ENCODE measurements at places on chromosomes 6 and 20. TPM values are rescaled to one million over a fixed set of nuclear protein-coding genes. Genes with fewer than 3 reads are reported as not detected.

- DNase-seq, result no peak
Observed at GRCh38 chr6:40798069-40798770, 211.1 kb upstream of the LRFN2 start.

DNA sequence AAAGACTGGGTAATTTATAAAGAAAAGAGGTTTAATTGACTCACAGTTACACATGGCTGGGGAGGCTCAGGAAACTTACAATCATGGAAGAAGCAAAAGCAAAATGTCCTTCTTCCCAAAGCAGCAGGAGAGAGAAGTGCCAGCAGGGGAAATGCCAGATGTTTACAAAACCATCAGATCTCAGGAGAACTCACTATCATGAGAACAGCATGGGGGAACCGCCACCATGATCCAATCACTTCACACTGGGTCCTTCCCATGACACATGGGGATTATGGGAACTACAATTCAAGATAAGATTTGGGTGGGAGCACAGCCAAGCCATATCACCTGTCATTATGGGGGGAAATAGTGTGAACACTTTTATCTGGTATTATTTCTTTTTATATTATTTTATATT lies 557.2 kb downstream of the EYS start:
- DNase-seq, result no peak

IRF4 gene
- 1.1 TPM for total RNA-seq

ADGRF1 gene
- total RNA-seq, result not detected

BTNL2 gene
- not detected for total RNA-seq

GRCh38 chr20:49892260-49892659 lies 23.1 kb downstream of the SPATA2 start:
- DNase-seq, result no peak

DNA sequence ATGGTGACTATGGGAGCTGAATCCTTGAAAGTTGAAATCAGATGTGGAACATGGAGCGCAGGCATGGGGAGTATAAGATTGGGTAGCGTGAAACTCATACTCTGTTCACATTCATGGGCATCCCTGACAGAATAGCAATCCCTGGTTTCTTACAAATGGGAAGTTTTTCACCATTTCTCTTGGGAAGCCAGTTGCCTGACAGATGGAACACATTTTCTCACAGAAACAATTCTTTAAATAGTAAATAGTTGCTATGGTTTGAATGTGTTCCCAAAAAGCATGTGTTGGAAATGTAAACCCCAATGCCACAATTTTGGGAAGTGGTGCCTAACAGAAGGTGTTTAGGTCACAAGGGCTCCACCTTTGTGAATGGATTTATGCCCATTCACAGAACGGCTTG lies 262.8 kb upstream of the HS3ST5 start:
- DNase-seq, result no peak

EBF4 gene
- total RNA-seq, result 2.5 TPM

- DNase-seq, result no peak
Observed at GRCh38 chr6:35427851-35428321, 24.3 kb upstream of the FANCE start.

BTN1A1 gene
- total RNA-seq, result not detected

DNA sequence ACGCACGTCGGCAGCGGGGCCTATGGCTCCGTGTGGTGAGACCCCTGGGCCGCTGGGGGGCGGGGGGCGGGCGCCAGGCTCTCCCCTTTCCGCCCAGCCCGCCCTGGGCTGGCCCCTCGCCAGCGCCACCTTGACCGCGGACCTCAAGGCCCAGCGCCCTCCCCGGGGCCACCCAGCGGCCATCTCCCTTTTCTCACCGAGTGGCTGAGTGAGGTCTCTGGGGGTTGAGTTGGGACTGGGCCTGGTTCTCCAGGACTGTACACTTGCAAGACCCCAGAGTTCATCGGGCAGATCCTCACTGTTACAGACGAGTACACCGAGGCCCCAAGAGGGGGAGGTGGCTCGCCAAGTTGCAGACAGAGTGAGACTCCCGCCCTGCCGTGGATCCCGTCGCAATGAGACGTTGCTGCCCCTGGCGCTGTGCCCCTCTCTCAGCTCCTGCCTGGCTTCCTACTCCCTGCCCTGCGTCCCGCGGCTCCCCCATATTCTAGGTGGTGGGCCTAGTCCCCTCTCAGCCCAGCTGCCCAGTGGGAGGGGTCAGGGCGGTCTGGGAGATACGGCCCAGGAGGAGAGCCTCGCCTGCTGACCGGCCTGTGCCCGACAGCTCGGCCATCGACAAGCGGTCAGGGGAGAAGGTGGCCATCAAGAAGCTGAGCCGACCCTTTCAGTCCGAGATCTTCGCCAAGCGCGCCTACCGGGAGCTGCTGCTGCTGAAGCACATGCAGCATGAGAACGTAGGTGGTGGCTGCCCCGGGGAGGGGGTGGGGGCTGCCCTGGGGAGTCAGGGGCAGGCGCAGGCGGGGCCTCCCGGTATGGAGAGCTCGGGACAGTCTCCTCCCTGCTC lies 576 bp downstream of the MAPK13 start:
- no peak for DNase-seq

- DNase-seq, result no peak
Observed at GRCh38 chr20:58664331-58664730, 13.2 kb downstream of the STX16 start.

DNA sequence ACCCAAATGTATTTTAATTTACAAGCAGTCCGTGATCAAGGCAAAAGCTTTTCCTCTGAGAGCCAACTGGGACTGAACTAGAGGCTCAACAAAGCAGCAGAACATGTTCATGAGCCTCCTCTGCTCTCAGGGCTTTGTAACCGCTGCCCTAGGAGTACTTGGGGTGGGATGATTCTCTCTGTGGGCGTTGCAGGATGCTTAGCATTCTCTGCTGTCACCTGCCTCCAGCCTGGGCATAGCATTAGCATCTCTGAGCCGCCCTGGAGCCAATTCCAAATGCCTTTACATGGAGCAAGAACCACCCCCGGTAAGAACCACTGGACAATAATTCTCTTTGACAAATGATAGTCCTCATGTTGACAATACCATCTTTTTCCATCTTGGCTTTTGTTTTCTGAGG lies 237.6 kb upstream of the CDH4 start:
- no peak for DNase-seq

FERMT1 gene
- total RNA-seq, result 1.5 TPM

RBM24 gene
- total RNA-seq, result 194 TPM

STMND1 gene
- not detected for total RNA-seq

- DNase-seq, result no peak
Observed at GRCh38 chr20:19918965-19919329, 98.2 kb upstream of the NAA20 start.

DNA sequence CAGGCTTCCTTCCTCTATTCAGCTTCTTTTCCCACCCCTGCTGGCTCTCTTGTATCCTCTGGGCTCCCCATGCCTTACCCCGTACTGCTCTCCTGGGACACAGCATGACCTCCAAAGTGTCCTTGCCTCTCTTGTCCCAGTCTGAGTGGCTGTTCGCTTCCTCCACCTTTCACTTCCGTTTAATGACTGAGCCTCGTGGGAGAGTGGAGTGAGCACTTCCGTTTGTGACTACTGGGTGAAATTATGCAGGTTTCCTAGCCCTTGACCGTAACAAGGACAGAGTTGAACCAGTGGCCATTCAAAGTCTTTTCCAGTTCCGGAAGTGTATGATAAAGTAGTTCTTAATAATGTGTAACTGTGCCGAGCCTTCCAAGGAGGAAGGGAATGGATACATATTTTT lies 109.2 kb downstream of the ARID1B start:
- DNase-seq, result no peak

CST2 gene
- not detected for total RNA-seq

DNA sequence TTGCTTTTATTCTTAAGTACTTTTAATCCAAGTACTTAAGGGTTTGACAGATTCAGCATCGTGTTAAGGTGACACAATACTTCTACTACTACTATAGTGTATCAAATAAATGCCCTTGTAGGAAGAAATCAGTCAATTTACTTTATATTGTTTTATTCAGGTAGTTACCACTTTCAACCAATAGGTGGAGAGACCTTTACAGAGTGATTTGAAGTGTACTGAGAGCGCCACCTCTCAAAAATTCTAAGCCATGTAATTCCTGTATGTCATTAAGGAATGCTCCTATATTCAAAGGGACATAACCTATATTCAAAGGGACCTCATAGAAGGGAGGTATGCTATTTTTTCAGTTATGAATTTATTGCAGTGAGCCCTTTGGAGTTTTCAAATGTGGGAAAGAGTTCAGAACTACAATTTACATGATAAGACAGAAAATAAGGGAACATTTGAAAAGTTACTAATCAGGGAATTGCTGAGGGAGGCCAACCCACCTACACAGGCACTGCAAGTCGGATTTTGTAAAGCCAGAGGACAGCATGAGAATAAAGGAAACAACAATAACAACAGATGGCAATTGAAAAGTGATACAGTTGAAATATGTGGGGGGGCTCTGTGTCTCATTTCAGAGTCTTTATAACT lies 955.6 kb downstream of the TBC1D32 start:
- DNase-seq, result no peak

GRCh38 chr6:149065658-149066556 lies 251.6 kb upstream of the TAB2 start:
- no peak for DNase-seq

IMPG1 gene
- not detected for total RNA-seq

- DNase-seq, result no peak
Observed at GRCh38 chr6:106908386-106908840, 66.1 kb downstream of the CD24 start.

GRCh38 chr6:38504996-38505395 lies 134.7 kb downstream of the BTBD9 start:
- DNase-seq, result no peak

GRCh38 chr6:162889303-162889702 lies 161.5 kb downstream of the PACRG start:
- no peak for DNase-seq

GRCh38 chr6:70421509-70421908 lies 8.2 kb downstream of the FAM135A start:
- DNase-seq, result no peak

- DNase-seq, result no peak
Observed at GRCh38 chr6:5672581-5673011, 334.1 kb downstream of the NRN1 start.

DNA sequence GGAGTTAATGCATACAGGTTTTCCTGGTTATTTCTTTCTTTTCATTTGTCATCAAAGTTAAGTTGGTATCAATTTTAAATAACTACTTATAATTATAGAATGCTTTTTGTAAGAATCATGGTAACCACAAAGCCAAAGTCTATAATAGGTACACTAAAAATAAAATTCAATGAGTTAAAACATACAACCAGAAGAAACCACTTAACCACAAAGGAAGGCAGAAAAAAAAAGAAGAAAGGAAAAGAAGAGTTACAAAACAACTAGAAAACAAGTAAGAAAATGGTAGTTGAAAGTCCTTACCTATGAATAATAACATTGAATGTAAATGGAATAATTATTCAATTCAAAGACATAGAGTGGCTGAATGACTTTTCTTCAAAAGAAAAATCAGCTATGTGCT lies 45.6 kb downstream of the THBS2 start:
- DNase-seq, result no peak

DNA sequence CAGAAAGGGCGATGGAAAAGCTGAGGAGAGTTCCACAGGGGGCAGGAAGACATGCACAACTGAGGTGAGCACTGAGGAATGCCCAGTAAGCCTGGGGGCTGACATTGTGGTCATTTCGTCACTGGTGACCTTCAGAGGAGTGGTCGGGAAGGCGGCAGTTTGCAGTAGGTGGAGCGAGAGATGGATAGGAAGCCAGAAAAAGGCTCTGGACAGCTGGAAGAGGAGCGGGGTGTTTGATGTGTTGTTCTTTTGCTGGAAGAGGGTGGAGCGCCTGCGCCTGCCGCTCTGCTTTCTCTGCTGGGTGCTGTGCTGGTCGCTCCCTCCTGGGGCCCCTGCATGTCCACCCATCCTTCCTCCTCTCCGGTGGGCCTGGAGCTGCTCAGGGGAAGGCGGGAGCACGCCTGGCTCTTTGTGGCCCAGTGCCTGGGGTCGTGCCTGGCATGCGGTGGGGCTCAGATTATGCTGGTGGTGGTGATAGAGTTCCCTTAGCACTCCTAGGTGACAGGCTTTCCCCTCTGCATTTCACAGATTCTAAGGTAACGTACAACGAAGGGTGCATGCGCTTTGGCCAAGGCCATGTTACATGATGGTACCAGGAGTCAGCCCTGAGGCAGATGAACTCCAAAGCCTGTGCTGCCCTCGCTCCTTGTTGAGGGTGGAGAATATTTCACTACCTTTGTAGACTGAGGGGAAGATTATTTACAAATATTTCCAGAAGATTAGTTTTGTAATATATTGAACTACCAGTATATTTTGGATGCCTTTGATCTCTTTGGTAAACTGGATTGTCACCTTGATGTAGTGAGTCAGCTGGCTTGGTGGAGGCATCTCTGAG lies 20.9 kb downstream of the ARID1B start:
- DNase-seq, result no peak

DNA sequence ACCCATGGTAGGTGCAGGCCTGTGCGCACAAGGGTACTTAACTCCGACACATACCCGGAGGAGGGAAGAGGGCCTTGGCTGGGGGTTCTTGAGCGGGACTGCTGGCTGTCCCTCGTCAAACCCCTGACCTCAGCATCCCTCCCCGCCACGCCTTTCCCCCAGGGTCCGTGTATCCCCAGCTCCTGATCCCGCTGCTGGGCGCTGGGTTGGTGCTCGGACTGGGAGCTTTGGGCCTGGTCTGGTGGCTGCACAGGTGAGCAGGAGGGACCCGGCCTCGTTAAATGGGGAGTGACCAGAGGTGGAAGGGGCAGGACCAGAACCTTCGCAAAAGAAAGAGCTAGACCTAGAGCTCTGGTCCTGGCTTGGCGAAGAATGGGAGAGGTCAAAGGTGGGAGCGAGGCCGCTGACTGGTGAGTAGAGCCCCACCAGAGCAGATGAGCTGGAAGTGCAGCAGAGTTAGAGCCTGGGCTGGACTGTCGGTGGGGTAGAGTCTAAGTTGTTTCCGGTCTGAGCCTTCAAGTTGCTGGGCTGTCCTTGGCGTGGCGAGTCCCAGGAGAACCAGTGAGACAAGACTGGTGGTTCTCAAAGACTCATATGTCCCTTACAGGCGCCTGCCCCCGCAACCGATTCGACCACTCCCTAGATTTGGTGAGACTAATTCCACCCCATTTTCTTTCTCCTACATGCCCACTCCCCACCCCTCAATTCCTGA lies 963 bp downstream of the MPIG6B start:
- no peak for DNase-seq

COL21A1 gene
- total RNA-seq, result 13.6 TPM

DNA sequence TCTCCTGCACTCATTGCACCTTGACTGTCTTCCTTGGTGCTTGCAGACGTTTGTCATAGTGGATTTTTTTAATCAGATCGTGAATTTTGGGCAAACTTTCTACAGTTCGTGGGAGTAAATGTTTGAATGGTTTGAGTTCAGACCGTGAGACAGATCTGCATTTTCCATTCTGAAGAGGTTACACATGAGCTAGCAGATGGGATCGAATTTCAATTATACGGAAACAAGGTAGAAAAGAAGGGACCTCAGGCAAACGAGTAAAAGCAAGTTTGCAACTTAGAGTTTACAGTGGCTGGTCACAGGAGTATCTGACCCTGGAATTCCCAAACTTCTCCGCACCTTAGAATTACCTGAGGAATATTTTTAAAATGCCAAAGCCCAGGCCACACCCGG lies 17.2 kb upstream of the NCR2 start:
- DNase-seq, result no peak

DNA sequence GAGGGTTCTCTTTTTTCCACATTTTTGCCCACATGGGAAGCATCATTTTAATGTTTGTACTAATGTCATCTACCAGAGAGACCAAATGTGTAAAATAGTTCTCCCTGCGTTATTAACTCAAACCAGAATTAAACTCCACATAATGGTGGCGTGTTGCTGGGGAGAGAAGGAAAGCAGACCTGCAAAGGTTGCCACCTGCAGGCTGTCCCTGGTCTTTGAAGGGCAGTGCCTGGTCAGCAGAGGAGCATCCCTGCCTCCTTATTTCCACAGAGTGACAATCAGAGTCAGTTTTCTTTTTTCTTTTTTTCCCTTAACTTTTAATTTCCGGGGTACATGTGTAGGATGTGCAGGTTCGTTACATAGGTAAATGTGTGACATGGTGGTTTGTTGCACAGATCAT lies 214.5 kb downstream of the TBX18 start:
- no peak for DNase-seq
